ENCODE measurements at places on chromosomes 12 and 14. TPM values are rescaled to one million over a fixed set of nuclear protein-coding genes. Genes with fewer than 3 reads are reported as not detected.
A peak's percentile ranks its signal among the peaks of the same experiment; 100 is the strongest.

DNA sequence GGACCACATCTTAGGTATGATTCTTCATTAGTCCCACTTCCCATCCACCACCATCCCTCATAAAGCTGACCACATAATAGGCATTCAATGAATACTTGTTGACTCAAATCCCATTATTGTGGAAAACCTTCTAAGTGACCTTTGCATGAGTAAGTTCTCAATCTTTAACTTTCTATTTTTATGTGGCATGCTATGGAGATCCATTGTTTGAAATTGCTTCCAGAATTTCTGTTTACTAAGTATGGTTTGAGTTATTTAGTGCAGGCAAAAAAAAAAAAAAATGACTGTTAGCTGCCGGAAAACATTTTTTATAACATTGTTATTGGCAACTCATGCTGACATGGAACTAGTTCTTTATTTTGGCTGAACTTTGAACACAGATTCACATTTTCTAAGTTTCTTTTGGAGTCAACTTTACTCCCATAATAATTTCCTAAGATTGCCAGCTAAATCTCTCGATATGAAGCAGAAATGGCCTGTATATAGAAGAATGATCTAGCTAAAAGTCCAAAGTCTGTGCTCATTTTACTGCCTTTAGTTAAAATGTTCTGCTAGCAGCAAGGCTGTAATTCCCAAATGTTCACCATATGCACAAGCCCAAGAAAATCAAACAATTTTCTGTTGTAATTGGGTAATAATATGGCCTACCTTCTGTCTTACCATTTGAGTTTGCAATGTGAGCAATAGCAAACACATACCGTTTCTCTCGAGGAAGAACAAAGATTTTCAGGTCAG, 77.9 kb downstream of the PTGER2 start:
- no peak for DNase-seq

GRCh38 chr14:57405562-57405961, 15.2 kb downstream of the NAA30 start:
- DNase-seq: no peak

- DNase-seq: peak; percentile 22
Measured at GRCh38 chr12:55708695-55709233, 1.1 kb upstream of the ITGA7 start.

DNA sequence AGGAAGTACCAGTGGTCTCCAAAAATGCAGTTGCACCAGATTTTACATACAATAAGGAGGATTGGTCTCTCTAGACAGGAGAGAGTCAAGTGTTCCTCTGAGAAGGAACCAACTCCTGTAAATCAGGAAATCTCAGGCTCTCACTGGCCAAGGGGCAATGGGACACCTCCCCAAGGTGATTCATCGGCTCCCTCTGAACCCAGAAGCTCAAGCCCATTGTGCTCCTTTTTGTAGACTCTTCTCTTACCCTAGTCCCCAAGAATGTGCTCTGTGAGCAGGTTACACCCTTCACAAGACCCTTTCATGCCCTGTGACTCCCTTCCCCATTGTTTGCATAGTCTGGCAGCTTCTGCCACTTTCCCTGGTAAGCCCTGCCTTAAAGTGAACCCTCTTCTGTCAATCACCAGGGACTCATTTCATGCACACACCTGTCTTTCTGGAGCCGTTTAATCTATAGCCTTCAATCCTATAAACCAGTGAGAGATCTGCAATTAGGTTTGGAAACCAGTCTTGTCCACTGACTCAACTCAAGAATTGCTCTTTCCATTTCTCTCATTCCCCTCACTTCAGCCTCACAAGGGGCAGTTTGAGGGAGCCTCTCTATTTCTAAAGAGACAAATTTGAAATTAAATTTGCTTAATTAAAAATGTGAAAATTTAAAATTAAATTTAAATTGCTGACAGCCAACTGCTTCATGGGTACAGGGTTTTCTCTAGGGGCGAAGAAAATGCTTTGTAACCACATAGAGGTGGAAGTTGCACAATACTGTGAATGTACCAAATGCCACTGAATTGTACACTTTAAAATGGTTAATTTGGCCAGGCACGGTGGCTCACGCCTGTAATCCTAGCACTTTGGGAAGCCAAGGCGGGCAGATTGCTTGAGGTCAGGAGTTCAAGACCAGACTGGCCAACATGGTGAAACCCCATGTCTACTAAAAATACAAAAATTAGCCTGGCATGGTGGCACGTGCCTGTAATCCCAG, 38.3 kb upstream of the LTA4H start:
- DNase-seq: no peak

The TAS2R30 gene
- 1.2 TPM for total RNA-seq

The AQP5 gene
- total RNA-seq: not detected

The ISM2 gene
- total RNA-seq: 0.26 TPM

Measured in chondrocyte (in vitro differentiated cells).